Ovary (tissue), 10 donors: ENCODE measurements at places on chromosomes 1 and 21. TPM values are rescaled to one million over a fixed set of nuclear protein-coding genes. Genes with fewer than 3 reads are reported as not detected.

MX2 gene
- 3.3 TPM for total RNA-seq

- no peak for DNase-seq
Observed at GRCh38 chr1:168688644-168689326, 40.2 kb downstream of the DPT start.

KPRP gene
- total RNA-seq: not detected

DNA sequence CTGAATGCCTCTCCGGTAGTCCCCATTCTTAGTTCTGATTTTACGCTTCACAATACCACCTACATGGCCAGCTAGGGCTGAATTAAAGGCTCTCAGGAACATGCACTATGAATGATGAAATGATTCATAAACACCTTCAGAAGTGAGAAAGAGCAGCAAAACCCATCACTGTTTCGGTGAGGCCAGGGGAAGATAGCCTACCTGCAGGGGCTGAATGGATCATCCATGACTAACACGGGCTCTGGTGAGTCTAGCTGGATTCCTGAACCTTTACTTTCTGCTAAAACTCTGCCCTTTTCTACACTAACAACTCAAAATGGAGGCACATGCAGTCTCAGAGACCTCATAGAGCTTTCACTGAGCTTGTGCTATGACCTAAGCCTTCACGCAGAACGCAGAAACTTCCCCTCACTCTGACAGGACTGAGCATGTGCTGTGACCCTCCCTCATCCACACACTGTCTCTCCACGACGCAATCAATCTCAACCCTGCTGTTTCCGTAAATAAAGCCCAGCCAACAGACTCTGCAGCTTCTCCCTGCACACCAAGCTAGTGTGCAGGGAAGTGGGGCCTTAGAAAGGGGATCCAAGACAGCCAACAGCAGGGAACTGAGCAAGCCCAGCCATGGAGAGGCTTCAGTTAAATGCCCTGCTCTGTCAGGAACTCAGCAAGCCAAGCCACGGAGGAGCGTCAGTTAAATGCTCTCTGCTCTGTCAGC is 207.8 kb downstream of the SLC45A1 start:
- peak; percentile 76 for DNase-seq

DNA sequence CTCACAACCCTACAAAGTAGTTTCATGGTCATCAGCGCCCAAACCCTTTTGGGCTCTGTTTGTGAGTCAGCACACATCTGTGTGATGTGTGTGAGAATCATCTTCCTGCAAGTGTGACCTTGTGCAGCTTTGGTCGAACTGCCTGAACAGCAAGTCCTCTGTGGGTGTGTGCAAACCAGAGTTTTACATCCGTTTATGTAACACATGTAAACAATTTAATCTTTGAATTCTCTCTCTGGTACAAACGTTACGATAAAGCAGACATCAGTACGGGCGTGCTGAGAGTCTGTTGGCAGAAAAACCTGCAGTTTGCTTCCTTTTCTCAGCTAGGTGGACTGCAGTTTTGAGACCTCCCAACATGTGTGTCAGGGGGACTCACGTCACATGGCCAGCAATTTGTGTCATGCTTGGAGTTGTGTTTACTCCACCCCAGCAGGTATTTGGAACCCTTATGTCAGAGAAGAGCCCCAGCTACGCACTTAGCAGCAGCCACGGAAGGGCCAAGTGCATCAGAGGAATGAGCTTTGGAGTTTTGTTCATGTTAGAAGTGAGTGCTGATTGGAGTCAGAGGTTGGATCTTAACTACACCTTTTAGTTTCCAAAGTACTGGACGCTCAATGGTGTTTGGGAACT is 230.8 kb downstream of the PAPPA2 start:
- no peak for DNase-seq

DNA sequence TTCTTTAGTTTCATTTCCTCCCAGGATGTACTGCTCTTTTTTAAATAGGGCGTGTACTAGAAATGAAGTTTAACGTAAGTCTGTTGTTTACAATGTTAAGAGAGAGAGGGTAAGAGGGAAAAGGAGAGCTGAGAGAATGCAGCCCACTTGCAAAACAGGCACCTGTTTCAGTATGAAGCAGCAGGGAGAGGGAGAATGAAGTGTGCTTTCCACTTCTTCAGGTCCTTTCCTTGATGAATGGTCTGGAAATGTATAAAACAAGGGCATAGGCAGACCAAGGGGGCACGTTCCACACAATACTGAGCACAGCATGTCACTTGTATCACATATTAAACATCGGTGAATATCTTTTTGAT is 2.0 kb downstream of the KCNA3 start:
- DNase-seq: no peak

FAM163A gene
- 0.57 TPM for total RNA-seq

GRCh38 chr1:44217809-44218410 is 4.6 kb downstream of the DMAP1 start:
- peak; percentile 85 for DNase-seq

DNA sequence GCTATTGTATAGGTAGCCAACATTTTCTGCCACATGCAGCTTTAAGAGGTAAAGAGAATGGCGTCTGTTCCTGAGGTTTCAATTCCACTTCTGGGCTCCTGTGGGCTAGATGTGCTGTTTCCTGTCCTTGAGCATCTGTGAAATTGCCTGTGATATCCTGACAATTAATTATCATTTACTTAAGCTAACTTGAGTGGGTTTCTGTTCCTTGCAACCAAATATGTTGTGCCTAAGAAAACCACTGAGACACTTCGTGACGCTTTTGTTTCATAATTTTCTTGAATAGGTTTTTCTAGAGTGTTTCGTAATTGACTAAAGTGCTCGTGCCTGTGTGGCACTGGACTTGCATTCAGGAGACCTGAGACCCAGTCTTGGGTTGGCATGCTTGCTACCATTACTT is 127.3 kb upstream of the POU3F1 start:
- no peak for DNase-seq

RHBG gene
- 14.5 TPM for total RNA-seq

DNA sequence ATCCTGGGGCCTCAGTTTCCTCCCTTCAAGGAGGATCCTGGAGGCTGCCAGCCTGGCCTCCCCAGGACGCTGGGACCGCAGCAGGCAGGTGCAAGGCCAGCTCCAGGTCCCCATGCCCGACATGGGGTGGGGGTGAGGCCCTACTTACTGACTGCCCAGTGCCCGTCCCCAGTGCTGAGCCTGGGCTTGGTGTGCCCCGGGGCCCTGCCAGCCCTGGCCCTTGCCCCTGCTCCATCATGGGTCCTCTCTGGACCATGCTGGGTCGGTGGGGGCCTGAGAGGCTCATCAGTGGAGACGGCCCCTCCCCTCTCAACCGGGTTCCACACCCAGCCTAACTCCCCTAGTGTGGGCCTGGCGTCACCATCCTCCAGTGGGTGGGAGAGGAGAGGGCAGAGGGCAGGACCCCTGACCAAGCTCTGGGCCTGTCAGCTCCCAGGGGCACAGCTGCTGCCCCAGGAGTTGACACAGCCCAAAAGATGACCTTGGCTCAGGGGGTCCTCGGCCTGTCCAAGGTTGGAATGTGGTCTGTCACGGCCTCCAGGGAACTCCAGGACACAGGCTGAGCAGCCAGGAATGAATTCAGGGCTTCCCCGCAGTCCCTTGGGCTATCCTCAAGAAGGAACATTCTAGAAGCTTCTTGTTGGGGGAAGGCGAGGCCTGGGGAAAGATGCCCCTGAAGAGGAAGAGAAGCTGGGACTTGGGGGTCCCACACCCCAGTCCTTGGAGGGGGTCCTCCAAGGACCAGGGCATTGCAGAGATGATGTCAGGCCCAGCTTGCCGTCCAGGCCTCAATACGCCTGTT is 17.6 kb upstream of the ARF1 start:
- no peak for DNase-seq

DDR2 gene
- 47.7 TPM for total RNA-seq

DNA sequence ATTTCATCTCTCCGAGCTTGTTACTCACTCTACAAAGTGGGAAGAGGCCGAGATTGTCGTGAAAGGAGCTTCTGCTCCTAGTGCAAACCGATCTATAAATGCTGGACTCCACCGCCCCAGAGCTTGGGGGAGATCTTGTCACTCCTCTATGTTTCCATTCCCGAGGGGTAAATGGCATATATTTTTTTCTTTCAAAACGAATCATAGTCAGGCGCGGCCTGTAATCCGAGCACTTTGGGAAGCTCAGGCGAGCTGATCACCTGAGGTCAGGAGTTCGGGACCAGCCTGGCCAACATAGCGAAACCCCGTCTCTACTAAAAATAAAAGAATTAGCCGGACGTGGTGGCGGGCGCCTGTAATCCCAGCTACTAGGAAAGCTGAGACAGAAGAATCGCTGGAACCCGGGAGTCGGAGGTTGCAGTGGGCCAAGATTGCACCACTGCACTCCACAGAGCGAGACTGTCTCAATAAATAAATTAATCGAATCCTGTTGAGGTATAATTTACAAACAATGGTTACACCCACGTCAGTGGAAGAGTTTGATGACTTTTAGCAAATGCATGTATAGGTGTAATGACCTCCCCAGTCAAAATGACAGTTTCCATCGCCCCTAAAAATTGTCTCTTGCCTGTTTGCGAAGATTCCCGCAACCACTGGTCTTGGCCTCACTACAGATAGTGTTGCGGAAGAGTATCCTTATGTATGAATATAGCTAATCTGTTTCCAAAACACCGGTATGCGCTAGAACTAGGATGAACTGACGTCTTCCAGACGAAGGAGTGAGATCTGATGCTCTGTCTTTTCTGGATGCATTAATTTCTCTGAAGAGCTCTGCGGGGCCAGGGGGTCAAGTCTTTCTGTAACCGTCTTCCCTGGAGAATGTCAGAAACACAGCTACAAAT is 840 bp upstream of the HEATR1 start:
- DNase-seq: no peak

DNA sequence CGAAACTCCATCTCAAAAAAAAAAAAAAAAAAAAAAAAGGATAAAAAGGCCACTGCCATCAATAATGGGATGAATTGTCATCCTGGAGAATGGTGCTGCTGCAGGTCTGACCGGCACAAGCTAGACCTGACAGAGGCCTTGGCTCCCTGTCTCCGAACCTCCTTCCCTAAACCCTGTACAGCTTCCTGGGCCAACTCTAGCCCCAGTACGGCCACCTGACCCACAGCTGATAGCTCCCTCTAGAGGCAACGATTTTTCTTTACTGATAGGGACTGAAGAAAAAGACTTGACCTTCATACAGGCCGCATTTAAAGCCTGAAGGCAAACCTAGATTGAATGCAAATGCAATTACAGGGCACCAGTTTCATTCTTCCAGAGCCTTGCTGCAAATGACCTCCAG is 30.7 kb downstream of the NOL9 start:
- no peak for DNase-seq

- no peak for DNase-seq
Observed at GRCh38 chr1:9654051-9654833, 2.7 kb downstream of the PIK3CD start.

- no peak for DNase-seq
Observed at GRCh38 chr1:8494681-8495080, 176.8 kb downstream of the SLC45A1 start.

GRCh38 chr1:47627471-47628370 is 189.9 kb downstream of the FOXD2 start:
- DNase-seq: peak; percentile 4

HHIPL2 gene
- total RNA-seq: 0.23 TPM

- no peak for DNase-seq
Observed at GRCh38 chr1:238690415-238690814, 696.0 kb upstream of the CHRM3 start.

GRCh38 chr21:38956856-38957571 is 151.3 kb downstream of the ETS2 start:
- DNase-seq: no peak

MLLT11 gene
- 2.4 TPM for total RNA-seq

- DNase-seq: no peak
Observed at GRCh38 chr1:22944346-22945055, 28.2 kb downstream of the LACTBL1 start.

- DNase-seq: no peak
Observed at GRCh38 chr1:60746278-60746791, 336.0 kb upstream of the NFIA start.

DNA sequence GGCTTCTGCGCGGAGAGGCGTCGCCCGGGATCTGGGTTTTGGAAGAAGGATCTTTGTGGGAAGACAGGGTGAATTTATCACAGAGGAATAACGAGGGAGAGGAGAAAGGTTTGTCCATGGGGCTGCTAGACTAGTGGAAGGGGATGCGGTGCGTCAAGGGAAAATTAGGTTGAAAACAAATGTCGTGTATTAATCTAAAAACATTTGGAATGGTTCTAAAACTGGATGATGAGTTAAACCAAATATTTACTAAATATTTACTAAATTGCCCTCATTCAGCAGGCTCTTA is 647 bp downstream of the RO60 start:
- no peak for DNase-seq

AKR7A3 gene
- 3.5 TPM for total RNA-seq

- DNase-seq: no peak
Observed at GRCh38 chr1:231814021-231814420, 187.4 kb downstream of the DISC1 start.

GRCh38 chr1:159869173-159869572 is 6.7 kb upstream of the VSIG8 start:
- no peak for DNase-seq

DNA sequence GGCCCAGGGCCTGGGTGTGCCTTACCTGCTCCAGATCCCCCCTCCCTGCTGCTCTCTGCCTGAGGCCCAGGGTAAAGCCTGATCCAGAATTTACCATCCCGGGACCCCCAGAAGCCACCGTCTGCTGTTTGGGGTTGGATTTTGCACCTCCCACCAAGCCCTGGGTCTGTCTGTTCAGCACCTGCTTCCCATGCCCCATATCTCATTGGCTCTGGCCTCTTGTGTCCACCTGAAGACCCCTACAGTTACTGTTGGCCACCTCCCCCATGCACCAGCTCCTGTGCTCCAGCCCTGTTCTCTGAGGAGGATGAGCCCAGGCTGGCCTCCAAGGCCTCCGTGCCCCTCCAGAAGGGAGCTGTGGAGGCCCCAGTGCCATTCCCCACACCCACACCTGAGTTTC is 113.9 kb downstream of the GRIK3 start:
- no peak for DNase-seq

TRAF3IP3 gene
- total RNA-seq: 0.34 TPM

PHACTR4 gene
- 24.6 TPM for total RNA-seq

SH2D2A gene
- total RNA-seq: 1.4 TPM

C1orf53 gene
- 5.4 TPM for total RNA-seq
